Stimulated activated CD8-positive, alpha-beta memory T cell treated with anti-CD3 and anti-CD28 coated beads, Interleukin-2, amount 100 ng/mL, for 1 hour (primary cell): ENCODE measurements at places on chromosomes 4 and X.

GRCh38 chr4:91754716-91755115 lies 549.0 kb upstream of the GRID2 start:
- DNase-seq = no peak

GRCh38 chr4:25117274-25117673 lies 43.0 kb downstream of the SEPSECS start:
- DNase-seq = no peak

- no peak for DNase-seq
These were observed 225.8 kb upstream of the ETNPPL start for GRCh38 chr4:108988464-108989195.

DNA sequence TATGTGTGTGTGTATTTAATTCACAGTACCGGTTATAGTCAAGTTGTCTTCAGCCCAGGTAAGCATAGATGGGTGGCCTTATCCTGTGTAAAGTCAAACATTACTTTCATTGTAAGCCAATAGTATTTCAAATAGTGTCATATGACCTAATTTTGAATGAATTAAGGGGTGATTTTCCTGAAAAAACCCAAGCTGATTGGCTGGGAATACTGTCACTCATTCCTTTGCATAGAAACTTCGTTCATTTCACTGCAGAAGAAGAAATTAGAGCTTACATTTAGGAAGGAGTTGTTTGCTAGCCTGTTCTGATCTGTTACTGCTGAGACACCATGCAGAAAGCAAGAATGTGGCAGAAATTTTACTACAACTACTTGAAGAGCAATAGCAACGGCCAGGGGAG lies 45.4 kb downstream of the SMARCAD1 start:
- no peak for DNase-seq

DNA sequence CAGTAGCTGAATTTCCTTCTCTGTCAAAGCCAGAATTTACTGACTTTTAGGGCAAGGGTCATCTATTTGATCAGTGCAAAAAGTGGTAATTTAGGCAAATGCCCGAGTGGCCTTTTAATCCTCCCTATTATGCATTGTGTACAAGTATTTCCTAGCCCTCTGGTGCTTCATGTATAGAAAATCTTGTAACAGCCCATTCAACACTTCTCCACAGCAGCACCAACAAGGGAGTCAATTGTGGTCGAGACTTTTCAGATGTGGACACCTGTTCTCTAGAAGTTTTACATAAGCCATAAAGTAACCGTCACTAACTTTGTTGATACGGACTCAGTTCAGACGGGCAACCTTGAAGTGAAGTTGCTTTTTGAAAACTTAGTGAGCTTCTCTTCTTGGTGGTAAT lies 50.9 kb upstream of the FHDC1 start:
- DNase-seq = no peak

- DNase-seq = no peak
These were observed 42.5 kb downstream of the DTHD1 start for GRCh38 chr4:36323816-36324419.

GRCh38 chr4:98720871-98721480 lies 62.6 kb upstream of the TSPAN5 start:
- no peak for DNase-seq

GRCh38 chrX:118356154-118356701 lies 10.3 kb downstream of the WDR44 start:
- no peak for DNase-seq

- peak; percentile 12 for DNase-seq
These were observed 545 bp downstream of the ABCE1 start for GRCh38 chr4:145098675-145099037.

GRCh38 chr4:120524237-120524636 lies 398.3 kb downstream of the PRDM5 start:
- no peak for DNase-seq

DNA sequence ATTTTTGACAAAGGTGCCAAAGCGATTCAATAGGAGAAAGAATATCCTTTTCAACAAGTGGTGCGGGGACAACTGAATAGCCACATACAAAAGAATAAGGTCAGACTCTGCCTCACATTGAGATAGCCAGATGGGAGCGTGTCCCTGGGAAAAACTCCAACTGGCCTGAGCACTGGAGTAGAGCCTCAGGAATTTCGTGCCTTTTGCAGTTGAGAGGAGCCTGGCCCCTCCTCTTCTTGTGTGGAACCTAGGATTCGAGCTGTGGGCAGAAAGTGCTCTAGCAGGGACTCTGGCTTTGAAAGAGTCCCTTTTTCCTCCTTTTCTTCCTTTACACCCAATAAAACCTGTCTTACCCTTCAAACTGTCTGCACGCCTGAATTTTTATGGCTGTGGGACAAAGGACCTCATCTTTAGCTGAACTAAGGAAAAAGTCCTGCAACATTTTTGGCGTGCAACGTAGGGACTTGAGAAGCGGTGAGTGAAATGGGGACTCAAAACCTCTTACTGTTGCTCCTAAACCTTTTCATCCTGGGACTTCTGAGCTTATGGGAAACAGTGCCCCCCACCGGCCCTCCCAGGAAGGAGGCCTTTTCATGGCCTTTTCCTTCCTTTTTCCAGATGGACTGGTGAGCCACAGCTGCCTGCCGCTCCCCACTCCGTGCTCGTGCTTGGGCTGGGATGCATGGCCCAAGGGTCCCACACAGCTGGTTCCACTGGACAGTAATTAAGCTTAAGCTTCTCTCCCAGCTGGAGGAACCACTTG lies 68.6 kb downstream of the BMP15 start:
- no peak for DNase-seq

GRCh38 chr4:101954975-101955678 lies 164.6 kb downstream of the BANK1 start:
- DNase-seq = no peak

DNA sequence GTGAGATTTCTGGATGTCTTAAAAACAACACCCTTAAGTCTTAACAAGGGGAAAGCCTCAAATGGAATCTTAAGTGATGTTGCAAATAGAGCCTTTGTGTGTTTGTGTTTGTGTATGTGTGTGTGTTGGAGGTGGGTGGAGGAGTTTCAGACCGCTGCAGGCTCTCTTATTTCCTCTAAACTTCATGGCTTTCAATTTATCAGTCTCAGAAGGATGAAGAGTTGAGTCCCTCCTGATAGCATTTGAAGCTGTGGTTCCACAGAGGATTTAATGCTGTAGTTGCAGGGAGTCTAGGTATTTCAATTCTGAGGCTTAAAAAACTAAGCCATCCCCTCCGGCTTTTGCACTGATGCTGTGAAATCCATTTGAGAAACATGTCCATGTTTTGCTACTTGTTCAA lies 4.3 kb upstream of the AGA start:
- no peak for DNase-seq

DNA sequence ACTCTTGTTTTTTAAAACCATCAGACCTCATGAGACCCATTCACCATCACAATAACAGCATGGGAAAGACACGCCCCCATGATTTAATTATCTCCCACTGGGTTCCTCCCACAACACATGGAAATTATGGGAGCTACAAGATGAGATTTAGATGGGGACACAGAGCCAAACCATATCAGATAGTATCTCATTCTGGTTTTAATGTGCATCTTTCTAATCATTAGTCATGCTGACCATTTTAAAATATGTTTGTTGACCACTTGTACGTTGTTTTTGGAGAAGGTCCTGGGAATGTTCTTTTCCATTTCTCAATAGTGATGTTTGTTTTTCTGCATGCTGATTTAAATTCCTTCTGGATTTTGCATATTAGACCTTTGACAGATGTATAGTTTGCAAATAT lies 119.0 kb downstream of the RTL3 start:
- no peak for DNase-seq

GRCh38 chrX:147646949-147647723 lies 264.6 kb upstream of the FMR1 start:
- DNase-seq = no peak

- DNase-seq = no peak
These were observed 58.8 kb upstream of the FAAH2 start for GRCh38 chrX:57227691-57228090.

GRCh38 chrX:144006811-144007210 lies 122.9 kb downstream of the UBE2NL start:
- DNase-seq = no peak

DNA sequence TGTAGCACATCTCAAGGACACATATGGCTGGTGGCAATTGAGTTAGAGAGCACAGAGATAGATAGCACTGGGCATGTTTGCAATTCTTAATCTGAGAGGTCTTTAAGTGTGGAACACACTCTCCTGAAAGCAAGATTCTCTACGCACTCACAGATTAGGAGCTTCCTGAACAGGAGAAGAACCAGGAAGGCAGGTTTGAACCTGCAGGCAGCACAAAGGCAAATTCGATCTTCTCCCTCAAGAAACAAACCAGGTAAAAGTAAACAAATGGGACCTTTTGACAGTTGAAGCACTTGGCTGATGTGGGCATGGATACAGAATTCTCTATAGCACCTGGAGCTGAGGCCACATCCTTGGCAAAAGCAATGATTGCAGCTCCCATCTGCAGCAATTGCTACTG lies 24.3 kb downstream of the HS3ST1 start:
- DNase-seq = no peak

GRCh38 chr4:166875821-166876220 lies 358.5 kb downstream of the SPOCK3 start:
- no peak for DNase-seq

DNA sequence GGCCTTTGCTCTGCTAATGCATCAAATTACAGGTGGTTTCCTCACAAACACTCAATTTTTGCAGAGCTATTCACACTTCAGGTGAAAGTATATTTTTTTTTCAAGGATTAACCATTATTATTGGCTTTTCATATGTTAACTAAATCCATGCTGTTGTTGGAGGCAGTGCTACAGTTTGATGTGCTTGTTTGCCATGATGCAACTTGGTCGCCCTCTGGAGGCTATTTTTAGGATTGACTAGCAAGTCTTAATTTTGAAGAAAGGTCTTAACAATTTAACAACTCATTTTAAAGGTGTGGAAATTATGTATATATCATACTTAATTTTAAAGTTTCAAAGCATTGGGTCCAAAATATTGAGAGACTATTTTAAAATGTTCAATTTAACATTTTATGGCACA lies 168.8 kb upstream of the FAM47A start:
- DNase-seq = no peak

GRCh38 chrX:153361781-153362397 lies 27.9 kb downstream of the ZNF275 start:
- DNase-seq = no peak

DNA sequence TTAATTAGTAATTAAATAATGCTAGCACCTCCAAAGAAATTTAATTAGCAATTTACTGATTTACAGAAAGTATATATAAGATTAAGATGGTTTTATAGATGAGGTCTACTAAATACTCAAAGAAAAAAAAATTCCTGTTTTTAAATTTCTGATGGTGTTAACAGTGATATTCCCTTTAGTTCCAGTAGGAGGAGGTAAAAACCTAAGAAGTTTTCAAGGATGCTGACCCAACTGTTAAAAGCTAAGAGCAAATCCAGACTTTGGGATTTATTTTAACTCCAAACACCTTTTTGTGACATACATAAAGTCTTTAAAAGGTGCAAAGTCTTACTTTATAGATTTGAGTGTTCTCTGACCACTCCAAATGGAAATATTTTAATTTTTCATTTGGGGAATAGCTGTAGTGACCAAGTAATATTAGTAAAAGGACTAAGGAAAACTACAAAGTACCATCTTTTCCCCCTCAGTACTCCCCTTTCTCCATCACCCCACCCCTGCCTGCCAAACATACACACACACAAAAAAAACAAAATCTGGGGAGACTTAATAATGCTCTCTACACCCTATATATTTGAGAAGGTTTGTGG lies 34.2 kb upstream of the CSN1S1 start:
- no peak for DNase-seq

GRCh38 chr4:6990661-6991060 lies 52.5 kb upstream of the TADA2B start:
- no peak for DNase-seq

DNA sequence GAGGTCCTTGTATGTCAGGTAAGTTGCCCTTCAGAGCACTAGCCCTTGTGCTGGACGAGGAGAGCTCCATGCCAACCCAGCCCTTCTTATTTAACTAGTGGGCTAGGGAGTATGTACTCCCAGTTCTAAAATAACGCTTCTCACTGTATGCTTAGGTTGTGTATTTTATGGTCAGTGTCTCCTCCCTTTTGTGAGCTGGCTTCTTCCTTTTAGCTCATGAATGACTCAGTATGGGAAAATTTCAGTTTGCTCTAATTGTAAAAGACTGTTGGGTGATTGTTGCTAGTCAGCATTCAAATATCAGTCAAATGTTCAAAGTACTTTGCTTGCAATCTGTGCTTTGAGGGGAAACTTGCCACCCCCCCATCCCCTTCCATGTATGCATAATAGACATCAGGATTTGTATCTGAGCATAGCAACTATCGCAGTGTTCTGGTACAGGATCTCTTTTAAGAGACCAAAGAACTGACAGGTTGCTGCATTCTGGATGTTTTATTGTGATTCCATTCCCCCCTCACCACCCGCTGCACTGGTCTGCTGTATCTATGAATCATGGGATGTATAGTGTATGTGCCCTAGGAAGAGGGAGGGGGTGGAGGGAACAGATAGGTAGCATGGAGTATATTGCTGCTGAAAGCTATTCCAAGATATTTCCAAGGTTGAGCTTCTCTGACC lies 34.7 kb downstream of the DLG3 start:
- DNase-seq = no peak

GRCh38 chr4:5416637-5417036 lies 291.7 kb downstream of the EVC2 start:
- no peak for DNase-seq

DNA sequence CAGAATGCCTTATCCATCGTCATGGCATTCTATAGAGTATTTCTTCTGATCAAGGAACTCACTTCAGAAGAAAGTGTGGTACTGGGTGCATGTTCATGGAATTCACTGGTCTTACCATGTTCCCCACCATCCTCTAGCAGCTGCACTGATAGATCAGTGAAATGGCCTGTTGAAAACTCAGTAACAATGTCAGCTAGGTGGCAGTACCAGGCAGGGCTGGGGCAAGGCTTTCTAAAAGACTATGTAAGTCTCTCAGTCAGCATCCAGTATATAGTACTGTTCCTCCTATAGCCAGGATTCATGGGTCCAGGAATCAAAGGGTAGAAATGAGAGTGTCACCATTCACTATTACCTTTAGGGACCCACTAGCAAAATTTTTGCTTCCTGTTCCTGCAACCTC lies 15.8 kb upstream of the LDB2 start:
- no peak for DNase-seq

DNA sequence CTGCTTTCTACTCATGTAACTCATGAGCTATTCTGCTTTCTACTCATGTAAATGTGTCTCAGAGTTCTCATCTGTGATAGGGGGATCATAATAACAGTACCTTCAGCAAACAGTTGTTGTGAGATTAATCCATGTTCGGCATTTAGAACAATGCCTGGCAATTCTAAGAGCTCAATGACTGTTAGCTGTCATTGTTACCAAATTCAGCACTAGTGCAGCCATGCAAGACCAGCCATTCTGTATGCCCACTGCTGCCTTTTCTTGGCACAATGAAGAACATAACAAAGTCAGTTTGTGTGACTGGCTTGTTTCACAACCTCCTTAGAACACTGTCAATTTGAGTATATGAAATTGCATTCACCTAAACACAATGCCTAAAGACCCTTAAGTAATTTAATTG lies 163.2 kb downstream of the ANK2 start:
- DNase-seq = no peak

DNA sequence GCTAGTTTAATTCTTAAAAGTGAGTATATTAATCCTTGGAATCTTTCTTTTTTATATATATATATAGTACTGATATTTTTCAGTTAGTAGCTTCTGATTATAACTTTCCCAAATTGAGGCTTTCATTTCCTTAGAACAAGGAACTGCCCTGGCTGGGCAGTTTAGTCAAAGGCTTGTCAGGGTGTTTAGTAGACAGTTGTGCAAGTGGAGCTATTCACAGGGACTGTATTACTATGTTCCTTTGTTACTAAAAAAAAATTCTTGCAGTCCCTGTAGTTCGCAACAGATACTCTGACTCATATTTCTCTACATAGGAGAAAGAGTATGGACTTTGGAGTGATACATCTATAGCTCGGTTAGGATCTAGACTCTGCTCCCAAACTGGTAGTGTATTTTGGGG lies 20.8 kb downstream of the USO1 start:
- no peak for DNase-seq
